ENCODE measurements at places on chromosomes 1 and 21.

GRCh38 chr1:234205966-234206365 lies 167.3 kb upstream of the COA6 start:
- no peak for DNase-seq

GRCh38 chr1:227919906-227920305 lies 27.8 kb downstream of the WNT9A start:
- DNase-seq = no peak

- DNase-seq = no peak
Measured at GRCh38 chr1:11806307-11806936, 431 bp downstream of the CLCN6 start.

DNA sequence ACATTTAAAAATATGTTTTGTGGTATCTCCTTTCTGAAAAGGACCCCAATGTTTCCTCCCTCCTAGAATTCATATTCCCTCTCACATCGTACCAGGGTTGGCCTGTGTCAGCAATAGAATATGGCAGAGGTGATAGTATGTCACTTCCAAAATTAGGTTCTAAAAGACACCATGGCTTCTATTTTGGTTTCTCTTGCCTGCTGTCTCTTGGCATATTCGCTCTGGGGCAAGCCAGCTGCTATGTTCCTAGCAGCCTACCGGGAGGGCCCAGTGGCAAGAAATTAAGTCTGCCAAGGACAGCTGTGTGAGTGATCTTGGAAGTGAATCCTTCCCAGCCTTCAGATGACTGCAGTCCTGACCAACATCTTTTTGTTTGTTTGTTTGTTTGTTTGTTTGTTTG lies 92.9 kb upstream of the PPM1J start:
- no peak for DNase-seq

GRCh38 chr1:72891976-72892375 lies 609.6 kb upstream of the NEGR1 start:
- DNase-seq = no peak

GRCh38 chr21:19702726-19703125 lies 1295.5 kb upstream of the NCAM2 start:
- DNase-seq = no peak

DNA sequence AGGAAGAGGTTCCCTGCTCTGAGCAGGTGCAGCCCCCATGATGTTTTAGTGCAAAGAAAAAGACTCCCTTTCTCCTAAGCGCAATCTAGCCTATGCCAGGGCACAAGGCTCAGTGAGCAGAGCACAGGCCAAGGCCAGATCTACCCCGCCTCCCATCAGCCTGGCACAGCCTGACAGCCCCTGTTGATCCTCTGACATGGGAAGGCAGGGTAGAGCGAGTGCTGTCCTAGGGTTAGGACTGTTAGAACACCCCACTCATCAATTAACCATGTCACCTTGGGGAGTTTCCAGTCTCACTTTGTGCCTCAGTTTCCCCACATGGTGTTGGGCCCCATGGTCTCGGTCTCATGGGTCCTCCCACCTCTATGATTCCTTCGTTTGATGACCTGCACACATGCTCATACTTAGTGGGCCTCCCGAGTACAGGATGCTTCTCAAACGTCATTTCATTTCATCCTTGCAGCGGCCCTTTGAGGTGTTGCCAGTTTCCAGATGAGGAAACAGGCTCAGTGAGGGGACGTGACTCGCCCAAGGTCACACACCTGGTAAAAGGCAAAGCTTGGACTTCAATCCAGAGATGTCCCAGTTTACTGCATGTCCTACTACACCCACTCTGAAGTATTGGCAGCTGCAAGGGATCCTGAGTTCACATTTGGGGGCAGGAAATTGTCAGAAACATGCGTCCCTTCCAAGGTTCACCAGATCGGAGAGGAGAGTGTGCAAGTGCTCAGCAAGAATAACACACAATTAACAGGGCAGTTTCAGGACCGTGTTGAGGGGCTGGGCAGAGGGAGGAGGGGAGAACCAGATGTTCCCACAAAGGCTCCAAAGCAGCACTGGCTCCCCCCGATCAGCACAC lies 213.3 kb downstream of the TRABD2B start:
- no peak for DNase-seq

GRCh38 chr21:34085129-34085528 lies 11.8 kb downstream of the MRPS6 start:
- no peak for DNase-seq

GRCh38 chr21:45615145-45615711 lies 28.3 kb upstream of the PCBP3 start:
- no peak for DNase-seq

DNA sequence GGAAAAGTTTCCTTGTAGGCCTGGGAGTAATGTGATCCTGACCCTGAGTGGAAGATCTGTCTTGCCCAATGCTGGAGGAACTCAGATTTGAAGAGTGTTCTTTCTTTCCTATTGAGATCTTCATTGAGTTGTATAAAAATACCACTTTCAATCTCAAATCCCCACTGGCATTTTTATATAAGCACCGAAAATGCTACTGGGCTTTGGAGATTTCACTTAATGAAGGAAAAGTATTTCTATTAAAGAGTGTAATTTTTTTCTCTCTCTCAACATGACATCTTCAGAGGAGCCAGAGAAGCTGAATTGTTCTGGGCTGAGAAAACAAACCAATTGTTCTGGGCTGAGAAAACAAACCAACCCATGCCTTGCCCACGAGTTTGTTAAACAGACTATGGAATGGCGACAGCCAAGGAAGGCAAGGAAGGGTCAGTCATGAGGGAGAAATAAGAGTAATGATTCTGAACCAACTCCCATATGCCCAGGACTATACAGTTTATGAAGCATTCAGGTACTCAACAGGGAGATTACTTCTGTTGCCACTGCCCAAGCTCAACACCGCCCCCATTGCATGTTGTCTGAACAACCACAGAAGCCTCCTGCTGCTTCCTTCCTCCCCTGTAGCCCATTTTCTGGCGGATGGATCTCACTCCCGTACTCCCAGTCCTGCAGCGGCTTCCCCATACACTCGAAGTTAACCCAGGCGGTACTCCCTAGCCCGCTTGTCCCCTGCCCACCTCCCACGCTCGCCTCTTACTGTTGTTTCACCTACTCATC lies 103.2 kb downstream of the BEND5 start:
- no peak for DNase-seq

- DNase-seq = no peak
Measured at GRCh38 chr1:220631238-220631815, 58.8 kb upstream of the C1orf115 start.

DNA sequence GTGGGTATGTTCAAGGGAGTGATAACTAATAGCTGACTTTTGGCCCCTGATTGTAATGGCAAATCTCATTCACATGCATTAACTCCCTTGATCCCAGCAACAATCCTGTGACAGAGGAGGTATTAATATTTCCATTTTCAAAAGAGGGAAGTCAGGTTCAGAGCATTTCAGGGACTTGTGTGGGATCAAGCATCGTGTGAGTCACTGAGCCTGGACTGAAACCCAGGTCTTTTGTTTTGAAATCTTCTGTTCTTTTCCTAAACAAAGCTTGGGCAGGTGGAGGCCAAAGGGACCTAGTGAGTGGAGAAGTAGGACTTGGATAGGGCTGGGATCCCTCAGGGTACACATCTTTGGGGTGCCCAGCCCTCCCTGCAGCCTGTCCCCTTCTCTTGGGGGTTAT lies 37.9 kb downstream of the ETNK2 start:
- DNase-seq = no peak

DNA sequence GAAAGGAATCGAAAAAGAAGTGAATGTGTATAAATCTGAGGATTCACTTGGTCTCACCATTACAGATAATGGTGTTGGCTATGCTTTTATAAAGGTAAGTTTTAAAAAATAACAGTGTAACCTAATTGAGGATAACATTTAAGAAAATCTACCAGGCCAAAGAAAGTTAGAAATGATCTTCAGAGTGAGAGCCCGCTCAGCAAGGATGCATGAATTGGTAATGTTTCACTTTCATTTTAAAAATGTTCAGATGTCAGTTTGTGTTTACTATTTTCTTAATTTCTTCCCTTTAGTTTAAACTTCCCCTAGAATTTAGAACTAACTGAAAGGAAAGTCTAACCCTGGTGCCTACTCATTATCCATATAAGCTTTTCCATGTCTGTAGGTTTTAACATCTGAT lies 35.0 kb downstream of the GIPC2 start:
- no peak for DNase-seq

GRCh38 chr1:172822886-172823285 lies 164.0 kb downstream of the FASLG start:
- DNase-seq = no peak

- DNase-seq = no peak
Measured at GRCh38 chr1:45787905-45788304, 15.5 kb upstream of the MAST2 start.

- DNase-seq = no peak
Measured at GRCh38 chr1:112687361-112687760, 12.9 kb downstream of the MOV10 start.

GRCh38 chr1:229022595-229023333 lies 248.1 kb upstream of the RAB4A start:
- no peak for DNase-seq

DNA sequence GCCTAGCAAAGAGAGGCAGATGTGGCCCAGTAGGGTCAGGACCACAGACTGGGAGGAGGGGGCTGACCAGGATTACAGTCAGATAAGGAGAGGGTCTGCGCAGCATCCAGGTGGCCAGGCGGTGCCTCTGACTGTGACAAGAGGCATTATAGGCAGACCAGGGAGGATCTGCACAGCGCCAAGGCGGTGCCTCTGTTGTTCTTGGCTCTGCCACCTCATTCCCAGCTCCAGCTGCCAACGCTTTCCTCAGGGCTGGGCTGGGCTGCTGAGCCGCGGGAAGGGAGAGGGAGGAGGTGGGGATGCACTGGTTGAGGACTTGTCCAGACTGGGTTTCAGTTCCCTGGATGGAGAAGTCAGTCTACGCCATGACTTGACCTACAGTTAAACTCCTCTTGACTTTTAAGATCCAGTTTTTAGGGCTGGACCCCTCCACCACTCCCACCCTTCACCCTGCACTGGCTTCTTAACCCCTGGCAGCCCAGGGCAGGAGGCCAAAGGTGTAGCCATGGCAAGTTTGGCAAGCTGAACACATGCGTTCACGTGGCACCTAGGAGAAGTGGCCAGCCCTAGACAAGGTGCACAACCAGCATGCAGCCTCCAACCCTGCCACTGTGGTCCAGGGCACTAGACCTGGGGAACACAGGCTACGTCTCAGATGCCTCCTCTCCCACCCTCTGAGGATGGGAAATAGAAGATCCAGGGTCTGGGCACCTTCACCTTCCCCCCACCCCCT lies 4.5 kb upstream of the CRABP2 start:
- no peak for DNase-seq

DNA sequence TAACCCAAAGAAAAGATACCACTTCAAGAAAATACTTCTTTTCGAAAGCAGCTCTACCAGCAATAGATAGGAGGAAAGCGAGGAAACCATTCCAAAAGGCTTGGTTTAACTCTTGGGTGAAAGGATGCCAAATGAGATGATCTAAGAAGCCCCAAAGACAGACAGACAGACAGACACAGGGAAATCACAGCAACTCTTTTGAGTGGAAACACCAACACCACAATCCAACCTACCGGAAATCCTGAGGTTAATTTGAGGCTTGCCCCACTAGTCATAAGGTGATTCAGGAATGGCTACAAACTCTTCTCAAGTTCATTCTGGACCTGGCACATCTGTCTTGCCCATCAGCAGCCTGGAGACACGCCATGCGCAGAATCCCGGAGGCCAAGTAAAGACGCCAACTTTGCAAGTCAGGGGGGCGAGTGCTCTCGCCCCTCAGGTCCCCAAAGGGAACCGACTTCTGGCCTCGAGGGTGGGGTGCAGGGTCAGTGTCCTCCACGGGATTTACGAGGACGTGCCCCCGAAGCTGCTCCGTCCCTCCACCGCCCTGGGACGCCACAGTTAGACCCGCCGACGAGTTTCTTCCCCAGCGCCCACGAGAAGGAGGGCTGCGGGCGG lies 778 bp downstream of the EVI5 start:
- DNase-seq = no peak

- DNase-seq = no peak
Measured at GRCh38 chr1:164131949-164132348, 427.0 kb upstream of the PBX1 start.

GRCh38 chr1:27979151-27979858 lies 19.5 kb downstream of the XKR8 start:
- no peak for DNase-seq

GRCh38 chr1:202210385-202210784 lies 16.8 kb downstream of the LGR6 start:
- no peak for DNase-seq

DNA sequence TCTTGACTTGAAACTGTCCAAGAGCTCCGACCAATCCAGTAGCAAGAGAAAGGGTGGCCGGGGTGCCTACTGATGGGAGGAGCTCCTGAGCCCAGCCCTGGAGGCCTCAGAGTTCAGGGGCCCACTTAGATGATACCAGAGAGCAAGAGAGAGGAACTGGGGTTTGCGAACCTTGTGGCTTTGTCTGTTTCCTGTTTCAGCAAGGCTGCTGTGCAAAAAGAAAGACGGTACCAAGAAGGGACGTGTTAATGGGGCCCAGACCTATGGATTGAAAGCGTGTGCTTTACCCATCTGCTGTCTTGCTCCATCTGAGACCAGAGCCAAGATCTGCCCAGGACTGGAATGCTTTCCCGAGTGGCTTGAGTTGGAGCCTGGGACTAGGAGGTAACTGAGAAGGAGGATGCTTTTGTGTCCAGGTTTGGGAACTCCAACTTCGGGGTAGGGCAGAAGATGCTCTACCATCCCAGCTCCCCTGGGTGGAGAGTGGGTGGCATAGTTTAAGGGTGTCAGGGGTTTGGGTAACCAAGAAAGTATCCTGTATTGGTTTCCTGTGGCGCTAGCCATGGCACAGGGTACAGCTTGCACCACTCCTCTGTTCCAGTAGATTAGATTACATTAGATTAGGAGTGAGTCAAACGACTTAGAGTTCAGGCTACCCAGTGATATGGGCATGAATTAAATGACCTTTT lies at the start of gene TRAF3IP3:
Gene TRAF3IP3, plus strand, starts transcription at position 128 of the 689 bp plus-strand sequence. CDS start 3,987 bp downstream, outside the sequence.
- DNase-seq = no peak

GRCh38 chr1:47317841-47318240 lies 3.9 kb upstream of the STIL start:
- no peak for DNase-seq

- no peak for DNase-seq
Measured at GRCh38 chr1:222880587-222880986, 65.7 kb downstream of the DISP1 start.

All from GOT3 (cell line).